NCI-H1436 treated with DMSO at 0.1 percent for 48 hours (cell line): ENCODE measurements at places on chromosomes 12 and 14.

DNA sequence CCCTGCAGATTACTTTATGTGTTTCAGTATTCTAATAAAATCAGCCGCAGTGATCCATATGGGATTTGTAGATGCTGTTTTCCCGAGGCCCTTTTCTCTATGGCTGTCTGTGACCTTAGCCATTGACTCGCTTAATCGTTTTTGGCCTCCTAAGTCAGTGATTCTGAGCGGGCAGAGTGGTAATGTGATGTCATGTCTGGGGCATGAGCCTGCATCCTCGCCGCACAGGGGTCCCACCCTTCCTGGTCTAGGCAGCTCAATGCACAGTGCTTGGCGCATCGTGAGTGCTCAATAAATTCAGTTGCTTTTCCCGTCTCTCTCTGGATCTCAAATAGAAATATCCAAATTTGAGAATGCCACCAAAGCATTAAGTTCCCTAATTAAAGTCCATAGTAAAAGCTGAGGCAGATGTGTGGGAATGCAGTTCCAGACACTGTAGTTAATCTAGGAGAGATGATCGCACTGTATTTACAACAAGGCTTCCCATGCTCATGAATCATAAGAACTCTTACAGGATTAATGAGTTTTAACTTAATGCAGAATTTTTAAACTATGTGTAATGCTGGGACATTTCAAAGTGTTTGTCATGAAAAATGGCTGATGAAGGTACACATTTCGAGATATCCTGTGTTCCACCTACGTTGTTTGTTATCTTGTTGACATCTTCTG is 29.3 kb downstream of the HMGA2 start:
- no peak for DNase-seq

DNA sequence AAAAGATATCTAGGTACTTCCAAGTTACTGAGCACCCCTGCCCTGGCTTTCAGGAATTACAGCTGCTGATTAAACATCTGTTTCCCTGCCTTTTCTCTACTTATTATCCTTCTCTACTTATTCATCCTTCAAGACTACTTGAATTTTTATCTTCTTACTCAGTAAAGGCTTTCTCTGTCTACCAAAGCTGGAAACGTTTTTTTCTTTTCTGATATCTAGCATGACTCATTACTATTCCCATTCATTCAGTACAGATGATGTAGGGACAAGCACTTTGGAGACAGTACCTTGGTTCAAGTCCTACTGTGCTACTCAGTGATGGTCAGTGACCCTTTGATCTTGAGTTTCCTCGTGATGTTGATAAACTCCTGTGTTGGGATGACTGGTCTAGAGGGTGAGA is 848.7 kb downstream of the NRXN3 start:
- DNase-seq: no peak

GRCh38 chr12:124842800-124843510 is 20.7 kb downstream of the SCARB1 start:
- no peak for DNase-seq

- no peak for DNase-seq
These were observed 91.9 kb downstream of the FRMD6 start for GRCh38 chr14:51743588-51744000.
